ENCODE measurements at places on chromosomes 1 and 21. TPM values are rescaled to one million over a fixed set of nuclear protein-coding genes. Genes with fewer than 3 reads are reported as not detected.

Gene RFX5
- 22.4 TPM for total RNA-seq

Gene TMCC2
- 2.9 TPM for total RNA-seq

Gene RNU1-3
- under 0.01 TPM for total RNA-seq

Gene TAF5L
- total RNA-seq, result 13.4 TPM

Gene RBP7
- total RNA-seq, result not detected

Gene WNT9A
- total RNA-seq, result 0.36 TPM

Gene CYP4A22
- not detected for total RNA-seq

Gene DSCAM
- not detected for total RNA-seq

Gene RPE65
- not detected for total RNA-seq

Gene GUCA2A
- total RNA-seq, result not detected

Gene GRHL3
- total RNA-seq, result not detected

GRCh38 chr1:9376886-9377333, 84.2 kb downstream of the SPSB1 start:
- no peaks in the 10 kb centered on the region for H3K27me3 ChIP-seq
- H3K4me3 ChIP-seq, result peak overlapping the region; percentile 39
- H3K27ac ChIP-seq, result no peak overlapping the region
- no peaks in the 10 kb centered on the region for H3K36me3 ChIP-seq

- no peak overlapping the region for H3K27ac ChIP-seq
- no peak for DNase-seq
- H3K4me1 ChIP-seq, result no peaks in the 10 kb centered on the region
- H3K27me3 ChIP-seq, result no peaks in the 10 kb centered on the region
- H3K36me3 ChIP-seq, result no peaks in the 10 kb centered on the region
Measured at GRCh38 chr1:199173356-199173755, 534.5 kb downstream of the PTPRC start.

GRCh38 chr1:176049582-176049981, 157.5 kb downstream of the COP1 start:
- no peaks in the 10 kb centered on the region for H3K27me3 ChIP-seq
- H3K36me3 ChIP-seq, result no peaks in the 10 kb centered on the region
- peaks cover 5% of the 10 kb centered on the region for H3K4me1 ChIP-seq
- no peak overlapping the region for H3K27ac ChIP-seq

DNA sequence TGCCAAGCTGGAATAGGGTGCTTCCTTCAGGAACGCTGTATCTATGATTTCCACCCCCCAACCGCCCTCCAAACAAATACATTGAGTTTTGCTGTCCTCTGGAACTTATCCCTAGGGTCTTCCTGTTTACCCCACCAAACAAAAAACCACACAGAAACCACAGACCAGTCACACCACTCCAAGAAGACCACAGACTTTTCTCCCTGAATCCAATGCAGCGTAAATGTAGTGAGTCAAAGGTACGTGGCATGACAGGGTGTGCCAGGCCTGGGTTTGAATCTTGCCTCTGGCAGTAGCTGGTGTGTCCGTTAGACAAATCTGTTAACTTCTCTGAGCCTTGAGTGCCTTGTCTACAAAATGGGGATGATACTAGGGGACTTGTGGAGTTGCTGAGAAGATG, 27.8 kb downstream of the ASAP3 start:
- no peak for DNase-seq
- H3K27me3 ChIP-seq, result no peaks in the 10 kb centered on the region
- no peak overlapping the region for H3K4me3 ChIP-seq

GRCh38 chr1:175384546-175384945, 192.0 kb upstream of the KIAA0040 start:
- no peaks in the 10 kb centered on the region for H3K36me3 ChIP-seq
- H3K27ac ChIP-seq, result no peak overlapping the region
- H3K4me3 ChIP-seq, result no peak overlapping the region
- DNase-seq, result no peak
- no peaks in the 10 kb centered on the region for H3K4me1 ChIP-seq

DNA sequence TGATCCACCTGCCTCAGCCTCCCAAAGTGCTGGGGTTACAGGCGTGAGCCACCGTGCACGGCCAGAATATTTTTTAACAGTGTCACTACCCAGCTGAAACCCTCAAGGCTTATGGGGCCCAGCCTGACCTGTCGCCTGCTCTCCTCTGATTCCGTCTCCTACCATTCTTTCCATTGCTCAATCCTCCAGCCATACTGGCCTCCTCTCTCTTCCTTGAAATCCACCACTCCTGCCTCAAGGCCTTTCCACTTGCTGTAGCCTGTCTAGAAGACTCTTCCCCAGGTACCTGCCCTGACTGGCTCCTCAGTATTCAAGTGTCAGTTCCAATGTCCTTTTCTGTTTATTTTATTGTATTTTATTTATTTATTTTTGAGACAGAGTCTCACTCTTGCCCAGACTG, 53.9 kb downstream of the YARS1 start:
- H3K27ac ChIP-seq, result no peak overlapping the region
- H3K27me3 ChIP-seq, result no peaks in the 10 kb centered on the region
- H3K4me1 ChIP-seq, result peaks cover 10% of the 10 kb centered on the region
- no peak for DNase-seq
- no peaks in the 10 kb centered on the region for H3K36me3 ChIP-seq

DNA sequence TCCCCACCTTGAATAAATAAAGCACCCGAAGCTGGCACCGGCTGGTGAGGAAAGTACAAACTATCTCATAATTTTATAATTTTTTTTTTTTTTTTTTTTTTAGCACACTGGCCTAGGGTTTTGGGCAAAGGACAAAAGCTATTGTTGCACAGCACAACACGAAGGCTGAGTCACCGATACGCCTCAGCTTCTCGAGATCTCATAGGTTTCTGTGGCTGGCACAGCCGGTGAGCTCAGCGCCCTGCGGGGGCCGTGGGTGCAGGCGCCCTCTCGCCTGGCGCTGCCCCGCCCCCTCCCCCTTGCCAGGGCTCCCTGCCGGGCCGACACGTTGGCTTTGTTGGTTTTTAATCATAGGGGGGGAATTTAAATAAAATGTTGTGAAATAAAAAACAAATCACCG, 17.2 kb downstream of the CASZ1 start:
- peaks cover 51% of the 10 kb centered on the region for H3K27me3 ChIP-seq
- H3K4me1 ChIP-seq, result no peaks in the 10 kb centered on the region
- no peak for DNase-seq
- no peak overlapping the region for H3K4me3 ChIP-seq

GRCh38 chr21:17467829-17468228, 45.0 kb upstream of the CXADR start:
- H3K27me3 ChIP-seq, result no peaks in the 10 kb centered on the region
- peaks cover 10% of the 10 kb centered on the region for H3K4me1 ChIP-seq

DNA sequence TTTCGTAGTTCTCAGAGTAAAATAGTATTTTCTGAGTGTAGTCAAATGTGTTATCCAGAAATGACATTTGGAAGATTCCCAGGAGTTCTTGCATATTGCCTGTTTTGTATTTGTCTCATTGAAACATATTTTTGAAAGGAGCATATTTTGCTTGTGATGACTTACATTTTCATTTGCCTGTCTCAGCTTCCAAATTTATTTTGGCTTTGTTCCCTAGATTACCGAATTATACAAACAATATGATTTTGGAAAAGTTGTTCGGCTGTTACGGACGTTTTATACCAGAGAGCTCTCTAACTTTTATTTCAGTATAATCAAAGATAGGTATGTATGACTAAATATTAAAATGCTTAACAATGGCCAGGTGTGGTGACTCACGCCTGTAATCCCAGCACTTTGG, 46.0 kb downstream of the IARS2 start:
- no peaks in the 10 kb centered on the region for H3K4me1 ChIP-seq
- no peak overlapping the region for H3K4me3 ChIP-seq
- H3K36me3 ChIP-seq, result peaks cover 48% of the 10 kb centered on the region
- no peak overlapping the region for H3K27ac ChIP-seq
- no peak for DNase-seq
- no peaks in the 10 kb centered on the region for H3K27me3 ChIP-seq

DNA sequence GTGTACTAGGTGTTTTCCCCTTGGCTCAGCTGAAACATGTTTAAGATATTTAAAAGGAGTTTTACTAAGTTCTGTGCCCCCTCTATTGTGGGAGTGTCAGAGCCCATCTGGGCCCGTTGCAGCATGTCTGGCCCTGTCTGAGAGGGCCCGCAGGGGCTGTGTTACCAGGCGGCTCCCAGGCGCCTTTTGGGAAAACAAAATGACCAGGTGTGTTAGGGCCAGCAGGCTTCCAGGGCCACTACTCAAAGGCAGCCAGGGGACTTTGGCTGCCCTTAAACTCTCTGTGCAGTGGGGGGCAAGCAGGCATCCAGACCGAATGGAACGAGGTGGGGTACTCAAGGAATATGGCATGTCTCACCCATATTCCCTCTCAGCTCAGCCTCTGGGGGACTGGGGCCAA, 111.7 kb downstream of the KCNN3 start:
- no peak for DNase-seq
- H3K27me3 ChIP-seq, result peaks cover 54% of the 10 kb centered on the region
- no peaks in the 10 kb centered on the region for H3K4me1 ChIP-seq
- H3K4me3 ChIP-seq, result no peak overlapping the region
- H3K36me3 ChIP-seq, result no peaks in the 10 kb centered on the region
- no peak overlapping the region for H3K27ac ChIP-seq

DNA sequence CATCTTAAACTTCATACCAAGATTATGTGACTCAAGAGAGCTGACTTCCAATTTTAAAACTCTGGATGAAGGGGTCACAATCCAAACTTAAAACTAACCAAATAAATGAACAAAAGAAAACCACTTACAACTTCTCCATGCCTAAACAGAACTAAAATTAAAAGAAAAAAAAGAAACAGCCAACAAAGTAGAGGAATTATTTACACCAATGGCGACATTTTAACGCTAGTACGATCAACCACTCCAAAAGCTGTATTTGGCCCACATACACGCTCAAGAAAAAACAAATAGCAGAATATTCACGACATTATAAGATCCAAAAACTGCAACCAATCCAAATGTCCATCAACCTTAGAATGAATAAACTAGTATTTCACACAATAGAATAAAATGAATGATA, 42.4 kb downstream of the ENAH start:
- no peak overlapping the region for H3K4me3 ChIP-seq
- DNase-seq, result no peak
- peaks cover 25% of the 10 kb centered on the region for H3K4me1 ChIP-seq
- no peaks in the 10 kb centered on the region for H3K36me3 ChIP-seq
- no peak overlapping the region for H3K27ac ChIP-seq
- H3K27me3 ChIP-seq, result no peaks in the 10 kb centered on the region

DNA sequence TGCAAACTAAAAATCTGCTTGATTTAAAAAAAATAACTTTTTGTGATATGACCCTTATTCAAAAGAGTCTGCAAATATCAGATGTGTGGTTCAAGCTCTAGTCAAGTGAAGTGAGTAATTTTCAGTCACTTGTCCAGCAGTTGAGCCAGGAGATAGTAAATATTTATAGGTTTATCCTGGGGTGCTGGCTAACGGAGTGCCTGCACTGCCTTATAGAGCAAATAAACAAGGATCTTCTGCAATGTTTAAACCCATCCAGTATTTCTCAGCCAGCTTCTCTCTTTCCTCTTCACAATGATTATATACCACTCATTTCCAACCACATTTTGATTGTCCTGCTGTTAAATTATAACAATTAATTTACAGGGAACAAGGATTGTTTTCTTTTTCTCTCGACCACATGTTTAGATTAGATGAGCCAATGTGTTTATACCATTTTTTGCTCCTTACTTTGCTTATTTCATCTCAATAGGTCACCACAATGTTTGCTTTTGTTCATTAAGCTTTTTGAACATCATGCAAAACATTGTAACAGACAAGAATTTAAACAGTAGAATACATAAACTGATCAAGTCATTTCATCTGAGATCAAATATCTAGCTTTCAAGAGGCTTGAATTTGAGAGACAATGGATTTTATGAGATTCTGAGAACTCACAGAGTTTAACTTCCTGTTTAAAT, 60.3 kb upstream of the GREM2 start:
- no peak overlapping the region for H3K27ac ChIP-seq
- no peaks in the 10 kb centered on the region for H3K27me3 ChIP-seq
- H3K4me1 ChIP-seq, result no peaks in the 10 kb centered on the region
- H3K4me3 ChIP-seq, result no peak overlapping the region

DNA sequence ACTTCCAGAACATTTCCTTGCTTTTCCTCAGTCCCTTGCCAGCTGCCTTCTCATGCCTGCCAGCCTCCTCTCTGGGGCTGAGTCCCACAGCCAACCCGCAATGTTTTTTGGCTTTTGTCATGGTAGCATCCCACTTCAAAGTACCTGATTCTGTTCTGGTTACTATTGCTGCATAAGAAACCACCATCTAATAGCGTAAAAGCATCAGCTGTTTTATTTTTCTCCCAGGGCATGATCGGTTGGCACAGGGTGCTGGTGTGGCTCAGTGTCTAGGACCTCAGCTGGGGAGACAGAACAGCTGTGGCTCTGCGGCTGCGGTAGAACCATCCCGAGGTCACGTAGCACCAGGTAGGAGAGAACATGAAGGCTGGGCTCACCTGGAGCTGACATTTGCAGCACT, 8.9 kb upstream of the PRMT2 start:
- H3K4me3 ChIP-seq, result no peak overlapping the region
- DNase-seq, result no peak
- no peaks in the 10 kb centered on the region for H3K36me3 ChIP-seq
- no peak overlapping the region for H3K27ac ChIP-seq

GRCh38 chr1:183227422-183228346, 41.6 kb downstream of the LAMC2 start:
- H3K27me3 ChIP-seq, result no peaks in the 10 kb centered on the region
- no peak for DNase-seq

DNA sequence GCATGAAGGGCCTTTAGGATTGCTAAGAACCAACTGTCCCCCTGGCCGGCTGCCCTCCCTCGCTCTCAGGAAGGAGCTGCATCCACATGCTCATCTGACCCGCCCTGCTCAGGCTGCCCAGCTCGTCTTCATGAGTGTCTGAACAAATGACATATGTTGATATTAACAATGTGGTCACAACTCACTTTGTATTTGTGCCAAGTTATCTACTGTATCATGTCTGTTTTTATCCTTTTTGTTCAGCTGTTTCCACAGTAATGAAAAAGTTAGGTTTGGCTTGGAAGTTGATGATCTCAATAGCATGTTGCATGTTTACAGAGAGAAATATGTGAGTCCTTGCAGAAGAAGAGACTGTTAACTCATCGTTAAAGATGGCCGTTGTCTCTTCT, 75.1 kb downstream of the PHTF1 start:
- no peak for DNase-seq
- H3K36me3 ChIP-seq, result peaks cover under 1% of the 10 kb centered on the region
- H3K4me3 ChIP-seq, result no peak overlapping the region
- H3K4me1 ChIP-seq, result no peaks in the 10 kb centered on the region

DNA sequence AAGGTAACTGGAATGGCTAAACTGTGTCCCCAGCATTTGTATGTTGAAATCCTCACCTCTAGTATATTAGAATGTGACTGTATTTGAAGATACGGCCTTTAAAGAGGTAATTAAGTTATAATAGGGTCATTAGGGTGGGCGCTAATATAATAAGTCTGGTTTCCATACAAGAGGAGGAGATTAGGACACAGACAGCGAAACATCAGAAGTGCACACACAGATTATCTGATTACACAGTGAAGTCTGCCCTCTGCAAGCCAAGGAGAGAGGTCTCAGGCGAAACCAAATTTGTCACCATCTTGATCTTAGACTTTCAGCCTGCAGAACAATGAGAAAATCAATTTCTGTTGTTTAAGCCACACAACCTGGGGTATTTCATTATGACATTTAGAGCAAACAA, 2233.1 kb downstream of the MRPL39 start:
- H3K36me3 ChIP-seq, result no peaks in the 10 kb centered on the region
- H3K27me3 ChIP-seq, result no peaks in the 10 kb centered on the region
- no peak overlapping the region for H3K27ac ChIP-seq
- H3K4me3 ChIP-seq, result no peak overlapping the region
- no peak for DNase-seq

GRCh38 chr1:1436630-1437032, 1.1 kb downstream of the VWA1 start:
- no peaks in the 10 kb centered on the region for H3K36me3 ChIP-seq
- DNase-seq, result peak; percentile 91
- no peak overlapping the region for H3K27ac ChIP-seq
- H3K27me3 ChIP-seq, result peaks cover 11% of the 10 kb centered on the region
- no peak overlapping the region for H3K4me3 ChIP-seq

Measured in osteoblast (primary cell).